ENCODE measurements at places on chromosomes 12 and 14.

- DNase-seq = no peak
Measured at GRCh38 chr12:48126953-48127630, 7.9 kb downstream of the PFKM start.

DNA sequence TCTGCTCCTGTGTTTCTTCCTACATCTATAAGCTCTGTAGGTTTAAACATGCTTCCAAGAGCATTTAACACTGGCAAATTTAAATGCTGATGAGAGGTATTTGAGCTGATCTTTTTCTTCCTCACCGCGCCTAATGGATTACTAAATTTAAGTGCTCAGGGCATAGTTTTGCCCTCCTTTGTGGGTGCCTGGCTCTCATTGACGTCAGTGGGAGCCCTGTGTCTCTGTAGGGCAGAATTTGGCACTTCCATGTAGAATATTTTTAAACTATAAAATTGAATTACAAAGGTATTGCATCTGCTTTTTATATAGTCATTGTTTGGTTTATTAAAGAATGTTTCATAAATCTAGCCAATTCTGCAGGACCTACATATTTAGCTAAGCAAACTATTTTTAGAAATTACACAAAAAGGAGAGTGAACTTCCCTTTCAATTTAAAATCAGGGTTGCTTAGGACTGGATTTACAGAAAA is 444.8 kb downstream of the AEBP2 start:
- DNase-seq = no peak

DNA sequence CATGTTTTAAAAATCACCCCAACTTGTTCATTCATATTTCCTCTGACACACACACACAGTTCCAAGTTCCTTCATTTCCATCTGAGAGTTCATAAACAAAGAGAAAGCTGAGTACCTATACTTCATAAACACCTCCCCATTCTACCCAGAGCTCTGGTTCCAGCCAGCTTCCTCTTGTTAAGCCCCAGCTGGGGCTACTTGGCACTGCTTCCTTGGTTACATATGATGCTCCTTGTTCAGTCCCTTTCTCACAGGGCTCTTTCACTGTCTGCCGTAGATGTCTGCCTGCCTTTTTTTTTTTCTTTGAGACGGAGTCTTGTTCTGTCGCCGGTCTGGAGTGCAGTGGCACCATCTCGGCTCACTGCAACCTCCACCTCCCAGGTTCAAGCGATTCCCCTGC is 77.5 kb downstream of the COX16 start:
- no peak for DNase-seq

DNA sequence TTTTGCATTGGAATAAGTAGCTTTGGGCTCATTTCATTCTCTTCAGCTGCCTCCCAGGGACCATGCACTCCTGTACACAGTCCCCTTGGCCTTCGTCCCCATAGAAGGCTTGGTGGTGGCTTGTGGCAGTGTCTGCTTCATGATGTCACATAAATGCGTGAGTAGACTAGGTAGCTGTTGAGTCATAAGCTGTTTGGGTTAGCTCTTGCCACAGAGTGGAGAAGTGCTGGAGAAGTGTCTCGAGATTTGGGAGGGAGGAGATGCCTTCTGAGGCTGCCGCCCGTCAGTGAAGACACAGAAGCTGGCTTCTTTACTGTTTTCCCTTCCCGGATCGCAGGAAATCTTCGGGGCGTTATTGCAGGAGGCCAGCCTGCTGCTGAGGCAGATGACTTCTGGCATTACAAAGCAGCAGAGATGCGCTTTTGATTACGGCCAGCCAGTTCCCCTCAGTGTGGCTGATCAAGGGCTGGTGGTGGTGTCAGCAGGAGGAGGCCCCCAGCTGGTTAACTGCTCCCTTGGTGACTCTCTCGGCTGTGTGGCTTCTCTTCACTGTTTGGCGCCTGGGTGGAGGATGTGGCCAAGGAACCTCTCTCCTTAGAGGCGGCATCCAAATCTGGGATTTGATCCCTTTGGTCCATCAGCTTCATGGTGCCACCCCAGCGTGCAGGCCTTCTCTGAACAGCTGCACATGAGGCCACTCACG is 67.6 kb downstream of the AACS start:
- no peak for DNase-seq

GRCh38 chr14:66242001-66242400 is 244.2 kb upstream of the CCDC196 start:
- DNase-seq = peak; percentile 64

DNA sequence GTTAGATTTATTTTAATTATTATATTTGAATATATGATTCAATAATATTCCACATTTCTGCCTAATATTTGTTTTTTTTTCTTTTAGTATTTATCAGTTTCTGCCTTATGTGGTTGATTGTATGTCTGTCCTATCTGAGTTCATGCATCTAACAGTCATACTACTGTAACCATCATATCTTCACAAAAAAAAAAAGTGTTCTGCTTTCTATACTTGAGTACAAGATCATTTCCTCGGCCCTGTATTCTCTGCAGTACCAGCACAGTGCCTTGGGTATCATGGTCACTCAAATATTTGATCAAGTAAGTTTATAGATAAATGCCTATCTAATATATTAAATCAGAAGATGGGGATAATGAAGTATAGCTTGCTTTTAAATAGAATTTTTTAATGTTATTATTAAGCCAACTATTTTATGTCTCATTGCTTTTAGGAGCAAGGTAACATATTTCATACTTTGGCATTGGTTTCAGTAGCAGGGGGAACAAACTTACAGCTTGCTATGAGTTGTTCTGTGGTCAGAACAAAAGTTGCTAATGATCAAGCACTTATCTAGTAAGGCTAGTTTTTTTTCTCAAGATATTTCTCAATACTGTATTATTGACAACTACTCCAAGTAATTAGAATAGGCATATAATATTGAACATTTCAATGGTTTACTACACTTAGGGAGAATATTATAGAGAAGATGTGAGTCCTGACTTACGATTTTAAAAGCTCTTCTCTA is 290.5 kb upstream of the FBXO33 start:
- no peak for DNase-seq

DNA sequence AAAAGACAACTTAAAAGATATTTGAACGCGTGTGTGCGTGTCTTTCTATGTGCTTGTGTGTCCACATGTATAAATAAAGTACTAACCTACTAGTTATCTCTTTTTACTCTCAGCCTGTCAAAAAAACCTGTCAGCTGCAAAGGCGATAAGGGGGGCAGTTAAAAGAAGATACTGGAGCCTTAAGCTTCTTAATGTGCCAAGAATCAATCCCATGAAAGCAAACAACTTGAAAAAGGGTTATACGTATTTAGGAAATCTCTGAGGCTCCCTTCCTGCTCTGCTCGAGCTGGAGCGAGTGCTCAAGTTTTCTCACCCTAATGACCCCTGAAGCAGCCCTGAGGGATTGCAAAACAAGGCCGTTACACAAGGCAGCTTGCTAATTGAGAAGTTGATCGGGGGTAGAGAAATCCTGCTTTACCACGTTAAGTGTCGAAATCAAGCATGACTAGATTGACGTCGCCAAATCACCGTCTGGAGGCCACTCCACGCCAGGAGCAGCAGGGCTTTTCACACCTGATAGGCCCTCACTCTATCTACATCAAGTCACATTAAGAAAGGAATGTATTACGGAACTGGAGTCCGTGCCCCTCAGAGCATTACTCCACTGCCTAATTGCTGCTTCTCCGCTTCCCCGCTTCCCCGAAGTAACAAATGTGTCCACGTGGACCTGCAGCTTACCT is 32.4 kb downstream of the LMO3 start:
- DNase-seq = no peak

All from anterior cingulate cortex (tissue), 58 donors.